ENCODE measurements at places on chromosomes 11 and 22.

- no peak for DNase-seq
Measured at GRCh38 chr22:47716890-47717615, 954.6 kb downstream of the TBC1D22A start.

DNA sequence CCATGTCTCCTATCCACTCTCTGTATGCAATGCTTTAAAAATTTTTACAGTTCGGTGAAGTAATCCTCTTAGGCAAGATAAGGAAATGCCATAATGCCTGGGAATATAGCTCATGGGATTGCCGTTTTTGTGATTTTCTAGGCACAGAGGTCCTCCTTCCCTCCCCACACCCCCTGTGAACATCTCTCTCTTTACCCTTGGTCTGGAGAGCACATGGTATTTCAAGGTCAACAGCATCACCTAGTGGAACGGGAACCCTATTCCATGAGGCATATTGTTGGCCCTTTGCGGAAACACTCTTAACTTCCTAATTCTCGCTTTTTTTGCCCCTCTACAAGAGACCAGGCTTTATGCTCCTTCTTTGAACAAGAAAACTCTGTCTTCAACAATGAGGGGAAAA, 8.8 kb downstream of the NXPE4 start:
- no peak for DNase-seq

DNA sequence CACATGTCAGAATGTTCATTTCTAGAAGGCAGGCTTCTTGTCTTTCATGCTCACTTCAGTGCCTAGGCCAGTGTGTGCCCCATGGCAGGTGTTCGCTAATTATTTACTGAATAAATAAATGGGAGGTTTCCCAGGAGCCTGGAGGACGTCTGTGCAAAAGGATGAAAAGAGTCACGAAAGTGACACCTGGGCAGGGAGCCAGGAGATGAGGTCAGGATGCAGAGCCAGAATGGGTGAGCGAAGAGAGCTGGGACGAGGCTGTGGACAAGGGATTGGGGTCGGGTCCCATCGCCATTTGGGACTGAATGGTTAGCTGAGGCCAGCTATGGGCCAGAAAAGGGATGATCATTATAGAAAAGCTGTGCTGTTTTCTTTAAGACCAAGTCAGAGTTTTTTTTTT, 560.4 kb downstream of the TBC1D22A start:
- no peak for DNase-seq

- no peak for DNase-seq
Measured at GRCh38 chr22:24170188-24170587, 11.1 kb upstream of the SUSD2 start.

- no peak for DNase-seq
Measured at GRCh38 chr22:37499027-37499707, 13.0 kb upstream of the MFNG start.

Measured in inflammatory macrophage (primary cell).